ENCODE measurements at places on chromosomes 5 and 9.
A peak's percentile ranks its signal among the peaks of the same experiment; 100 is the strongest.

- no peak for DNase-seq
These were observed 2.7 kb downstream of the RPL37 start for GRCh38 chr5:40832345-40832744.

DNA sequence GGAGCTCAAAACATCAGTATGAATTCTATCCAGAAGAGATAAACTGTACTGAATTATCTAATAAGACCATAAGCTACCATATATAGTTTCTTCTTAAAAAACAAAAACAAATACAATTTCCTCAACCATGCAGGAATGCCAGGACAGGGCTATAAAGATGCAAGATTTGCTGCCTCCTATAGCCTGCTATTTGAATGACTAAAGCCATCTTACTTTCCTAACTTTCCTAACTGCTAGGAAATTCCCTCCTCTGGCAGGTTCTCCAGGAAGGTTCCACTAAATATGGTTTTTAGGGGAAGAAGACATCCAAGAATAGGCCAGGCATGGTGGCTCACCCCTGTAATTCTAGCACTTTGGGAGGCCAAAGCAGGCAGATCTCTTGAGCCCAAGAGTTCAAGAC lies 15.1 kb downstream of the KIF27 start:
- peak; percentile 50 for DNase-seq

DNA sequence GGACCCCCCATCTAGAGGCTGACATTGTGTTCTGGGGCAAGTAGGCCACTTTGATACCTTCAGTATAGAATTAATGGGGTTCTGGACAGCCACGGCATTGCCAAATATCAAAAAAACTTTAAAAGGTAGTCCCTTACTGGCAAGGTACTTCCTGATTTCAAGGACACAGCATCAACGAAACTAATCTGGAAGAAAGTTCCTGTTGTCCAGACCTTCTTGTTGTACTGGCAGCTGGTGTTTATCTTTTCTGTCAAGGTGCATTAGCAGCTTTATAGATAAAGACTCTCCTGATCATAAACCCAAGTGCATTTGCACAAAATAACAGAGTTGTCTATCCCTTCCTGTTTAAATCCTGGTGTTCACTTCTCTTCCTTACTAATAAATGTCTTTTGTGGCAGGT lies 23.7 kb upstream of the GOLGA1 start:
- no peak for DNase-seq

- no peak for DNase-seq
These were observed 329.0 kb downstream of the ICE1 start for GRCh38 chr5:5751498-5751897.

GRCh38 chr5:83107692-83108420 lies 30.5 kb downstream of the XRCC4 start:
- no peak for DNase-seq

GRCh38 chr9:75084081-75084672 lies 3.8 kb downstream of the NMRK1 start:
- DNase-seq, result no peak

DNA sequence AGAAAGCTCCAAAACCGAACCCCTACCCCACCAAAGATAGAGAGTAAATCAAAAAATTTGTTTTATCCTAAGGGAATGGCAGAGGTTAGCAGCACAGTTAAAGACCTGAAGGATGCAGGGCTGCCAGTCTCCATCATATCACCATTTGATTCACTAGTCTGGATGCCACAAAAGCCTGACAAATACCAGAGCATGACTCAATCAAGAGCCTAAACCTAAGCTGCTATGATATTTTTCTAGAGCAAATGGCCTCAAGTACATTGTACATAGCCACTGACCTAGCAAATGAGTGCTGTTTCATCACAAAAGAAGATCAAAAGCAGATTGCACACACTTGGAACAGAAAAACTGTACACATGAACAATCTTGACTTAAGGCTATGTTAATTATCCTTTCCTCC lies 48.0 kb downstream of the DPYSL3 start:
- DNase-seq, result no peak

DNA sequence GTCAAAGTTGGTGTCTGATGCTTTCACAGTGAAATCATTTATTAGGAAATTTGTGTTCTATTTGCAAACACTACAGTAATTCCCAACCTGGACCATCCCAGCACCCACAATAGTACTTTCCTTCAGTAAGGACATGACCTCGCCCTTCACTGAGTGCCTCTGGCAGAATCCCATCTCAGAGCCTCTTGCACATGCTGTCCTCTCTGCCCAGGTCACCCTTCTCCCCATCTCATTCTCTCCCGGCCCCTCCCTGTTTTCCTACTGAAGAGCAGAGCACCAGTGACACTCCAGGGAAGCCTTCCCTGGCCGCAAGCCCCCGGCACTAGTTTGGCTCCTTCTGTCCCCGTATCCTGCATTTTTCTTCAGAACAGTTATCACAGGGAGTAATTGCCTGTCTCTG lies 220.4 kb downstream of the MAPKAP1 start:
- no peak for DNase-seq

DNA sequence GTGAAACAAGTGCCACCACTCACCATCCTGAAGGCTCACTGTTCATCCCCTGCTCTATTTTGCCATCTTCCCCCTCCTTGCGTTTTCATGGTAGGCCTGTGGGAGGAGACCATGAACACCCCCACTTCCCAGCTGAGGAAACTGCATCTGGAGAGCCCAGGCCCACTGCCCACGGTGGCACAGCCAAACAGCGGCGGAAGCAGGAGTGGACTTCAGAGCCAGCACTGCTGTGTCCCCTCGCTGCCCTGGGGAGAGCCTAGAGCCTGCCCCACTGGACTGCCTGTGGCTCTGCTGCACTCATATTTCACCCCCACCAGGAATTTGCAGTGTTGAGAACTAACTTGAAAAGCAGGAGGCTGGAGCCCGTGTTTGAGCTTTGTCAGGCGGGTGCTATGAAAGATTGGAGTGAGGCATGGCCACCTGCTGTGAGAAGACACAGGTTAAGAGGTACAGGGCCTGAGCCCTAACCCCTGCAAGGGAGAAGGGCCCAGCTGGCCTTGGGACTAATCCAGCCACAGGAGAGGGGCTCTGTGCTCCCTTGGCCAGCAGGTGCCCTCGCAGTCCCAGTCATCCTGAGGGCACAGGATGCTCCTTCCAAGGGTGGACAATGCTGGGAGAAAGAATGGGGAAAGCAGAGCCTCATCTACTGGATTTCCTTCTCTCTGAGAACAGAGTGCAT lies 79.0 kb downstream of the MACROH2A1 start:
- peak; percentile 60 for DNase-seq

DNA sequence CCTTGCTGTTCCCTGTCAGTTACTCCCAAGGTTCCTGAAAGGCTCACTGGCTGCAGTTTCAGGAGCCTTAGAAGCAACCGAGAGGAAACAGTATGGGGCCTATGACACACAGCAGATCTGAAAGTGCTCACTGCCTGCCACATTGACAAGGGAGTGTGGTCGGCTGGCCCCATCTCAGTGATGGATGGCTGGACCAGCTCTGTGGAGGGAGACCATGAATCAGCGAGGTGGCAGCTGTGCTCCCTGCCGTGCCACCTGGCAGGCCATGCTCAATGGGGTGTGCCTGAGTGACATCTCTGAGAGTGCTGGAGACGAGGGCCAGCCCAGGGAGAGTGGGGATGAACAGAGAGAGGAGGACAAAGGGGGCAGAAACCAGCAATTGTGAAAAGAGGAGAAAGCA lies 49.1 kb downstream of the DOCK2 start:
- no peak for DNase-seq
